ENCODE measurements at places on chromosomes 4 and X.

- DNase-seq: no peak
Measured at GRCh38 chrX:107521877-107522586, 72.6 kb downstream of the FRMPD3 start.

DNA sequence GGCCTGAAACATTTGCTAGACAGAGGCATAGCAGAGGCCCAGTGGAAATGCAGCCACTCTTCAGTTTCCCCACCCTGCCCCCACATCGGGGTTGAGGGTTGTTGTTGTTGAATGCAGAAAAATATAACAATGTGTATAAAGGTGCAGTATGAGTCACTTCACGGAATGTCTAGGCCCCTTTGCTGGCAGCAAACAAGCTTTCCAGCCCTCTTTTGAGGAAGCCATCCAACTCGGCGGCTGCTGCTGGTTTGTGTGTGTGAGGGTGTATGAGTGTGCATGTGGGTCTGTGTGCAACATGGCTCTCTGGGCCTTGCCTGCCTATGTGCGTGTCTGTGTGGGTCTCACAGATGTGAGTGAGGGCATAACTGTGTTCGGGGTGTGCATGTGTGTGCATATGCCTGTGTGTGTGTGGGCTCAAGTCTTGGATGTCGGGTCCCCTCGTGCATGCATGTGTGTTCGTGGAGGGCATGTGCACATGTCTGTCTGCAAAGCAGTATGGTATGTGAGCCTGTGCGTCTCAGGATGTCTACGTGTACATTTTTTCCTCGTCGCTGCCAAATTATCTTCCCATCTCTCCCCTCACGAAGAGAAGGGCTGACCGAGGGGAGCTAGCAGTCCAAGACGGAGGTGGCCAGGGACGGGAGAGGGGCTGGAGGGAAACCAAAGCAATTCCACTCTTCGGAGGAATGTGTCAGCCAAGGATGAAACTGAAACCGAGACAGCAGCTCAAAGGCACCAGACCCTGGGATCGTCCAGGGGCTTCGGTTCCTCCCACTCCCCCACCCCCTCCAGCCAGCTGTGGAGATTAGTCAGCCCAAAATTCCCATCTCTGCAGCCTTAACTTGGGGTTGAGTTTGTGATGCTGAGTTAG is 8.4 kb upstream of the ELF4 start:
- no peak for DNase-seq

DNA sequence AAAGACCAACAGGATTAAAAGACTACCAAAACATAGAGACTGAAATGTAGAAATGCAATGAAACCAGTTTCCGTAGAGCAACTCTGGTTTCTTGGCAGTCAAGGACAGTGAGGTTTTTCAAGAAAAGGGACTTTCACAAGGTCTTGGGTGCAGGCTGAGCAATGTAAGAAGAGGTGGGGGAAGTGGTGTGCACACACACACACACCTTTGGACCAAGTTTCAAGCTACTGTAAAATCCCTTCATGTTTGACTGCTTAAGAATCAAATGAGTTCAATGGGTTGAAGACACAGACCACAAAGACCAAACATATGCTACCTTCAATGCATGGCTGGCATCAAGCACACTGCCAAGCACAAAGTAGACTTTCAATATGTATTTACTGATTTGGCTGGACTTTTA is 17.8 kb upstream of the MCF2 start:
- no peak for DNase-seq

DNA sequence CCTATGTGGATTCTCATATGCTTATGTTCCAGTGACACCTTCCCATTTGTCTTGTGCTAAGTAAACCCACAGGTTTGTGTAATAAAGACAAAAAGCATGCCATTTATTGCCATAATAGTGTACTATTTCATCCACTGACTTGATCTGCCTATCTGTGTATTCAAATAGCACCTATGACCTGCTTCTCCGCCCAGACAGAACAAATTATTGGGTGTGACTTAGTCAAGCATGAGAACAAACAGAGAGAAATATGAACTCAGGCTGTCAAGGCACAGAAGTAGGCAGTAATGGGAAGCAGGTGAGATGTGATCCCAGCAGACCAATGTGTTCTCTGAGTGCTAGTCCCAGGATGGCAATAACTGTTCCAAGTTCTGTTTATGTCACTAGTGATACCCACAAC is 25.4 kb downstream of the ELOVL6 start:
- no peak for DNase-seq

DNA sequence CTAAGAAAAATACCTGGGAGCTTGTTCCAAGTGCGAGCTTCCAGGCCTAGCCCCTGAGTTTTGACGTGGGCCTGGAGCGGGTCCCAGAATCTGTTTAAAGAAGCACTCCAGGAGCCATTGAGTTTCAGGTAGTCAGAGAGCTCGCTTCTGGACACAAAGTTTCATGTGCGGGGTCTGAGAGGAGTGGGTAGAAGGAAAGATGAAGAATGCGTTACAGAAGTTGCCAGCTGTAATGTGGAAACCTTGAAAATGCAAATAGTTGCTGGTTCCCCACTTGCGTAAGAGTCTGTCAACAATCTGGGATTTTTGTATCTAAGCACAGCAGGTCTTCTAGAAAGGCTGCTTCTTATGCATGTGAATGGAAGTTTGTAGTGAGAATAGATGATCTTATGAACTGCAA is 77.5 kb upstream of the CLCN4 start:
- no peak for DNase-seq

DNA sequence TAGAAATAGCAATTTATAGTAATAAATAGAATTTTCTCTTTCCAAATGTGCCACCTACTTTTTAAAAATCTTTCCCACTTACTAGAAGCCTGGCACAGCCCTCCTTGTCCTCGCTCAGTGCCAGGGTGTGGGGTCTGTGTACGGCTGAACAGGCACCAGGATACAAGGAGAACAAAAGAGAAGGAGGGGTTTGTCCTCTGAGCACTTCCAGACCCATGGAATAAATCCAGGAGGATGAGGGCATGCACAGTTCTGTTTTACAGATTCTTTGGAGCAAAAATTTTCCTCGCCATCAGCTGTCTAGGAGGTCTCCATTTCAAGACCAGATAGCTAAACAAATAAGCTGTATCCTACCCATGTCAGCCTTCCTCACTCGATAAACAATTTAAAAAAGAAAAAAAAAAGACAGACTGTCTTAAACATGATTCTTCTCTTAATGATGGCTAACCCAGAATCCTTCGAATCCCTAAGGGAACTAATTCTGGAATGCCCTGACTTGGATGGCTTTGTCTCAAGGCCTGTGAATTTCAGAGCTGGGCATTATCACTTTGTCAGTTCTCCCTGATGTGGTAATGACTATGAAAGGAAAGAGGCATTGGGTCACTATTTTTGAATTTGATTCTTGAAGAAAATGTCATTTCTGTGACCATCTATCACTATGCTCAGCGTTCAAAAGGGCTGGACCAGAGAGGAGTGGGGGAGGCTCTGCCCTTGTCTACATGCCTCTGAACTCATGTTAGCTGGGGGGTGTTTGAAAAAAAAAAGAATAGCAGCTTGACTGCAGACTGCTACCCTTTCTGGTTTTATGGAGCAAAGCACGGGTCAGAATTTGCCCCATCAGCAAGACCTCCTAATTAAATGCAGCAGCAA is 151.0 kb downstream of the DCTD start:
- DNase-seq: no peak

GRCh38 chrX:4656419-4656818 is 943.0 kb upstream of the PRKX start:
- no peak for DNase-seq

DNA sequence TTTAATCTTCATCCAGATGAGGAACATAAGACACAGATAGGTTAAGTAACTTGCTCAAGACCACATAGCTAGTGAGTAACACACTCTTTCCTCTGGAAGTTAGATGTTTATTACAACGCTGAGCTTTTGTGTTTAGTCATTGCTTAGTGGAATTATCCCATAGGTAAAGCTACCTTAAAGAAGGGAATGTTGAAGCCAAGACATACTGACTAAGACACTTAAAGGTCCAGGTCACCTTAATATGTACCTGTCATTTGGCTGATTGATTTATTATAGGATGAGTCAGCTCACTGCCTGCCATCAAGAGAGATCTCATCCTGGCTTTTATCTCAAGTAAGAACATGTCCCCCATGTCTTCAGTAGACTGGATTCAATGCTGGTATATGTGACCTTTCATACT is 53.4 kb downstream of the KDR start:
- DNase-seq: no peak

DNA sequence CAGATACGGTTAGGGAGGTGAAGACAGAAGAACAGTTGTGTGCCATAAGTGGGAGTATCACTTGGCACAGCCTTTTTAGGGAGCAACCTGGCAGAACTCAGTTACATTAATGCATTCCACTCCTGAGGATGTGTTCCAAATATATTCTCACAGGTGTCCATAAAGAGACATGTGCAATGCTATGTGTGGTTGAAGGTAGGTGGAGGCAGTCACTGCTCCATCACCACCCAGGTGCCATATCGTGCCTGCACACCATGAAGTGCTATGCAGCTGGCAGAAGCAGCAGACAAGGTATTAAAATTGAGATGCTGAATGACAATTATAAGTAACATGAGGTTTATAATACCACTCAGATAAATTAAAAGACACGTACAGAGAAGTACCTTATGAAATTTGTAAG is 248.0 kb upstream of the SFRP2 start:
- DNase-seq: no peak

- no peak for DNase-seq
Measured at GRCh38 chrX:33188286-33188685, 23.1 kb downstream of the DMD start.

DNA sequence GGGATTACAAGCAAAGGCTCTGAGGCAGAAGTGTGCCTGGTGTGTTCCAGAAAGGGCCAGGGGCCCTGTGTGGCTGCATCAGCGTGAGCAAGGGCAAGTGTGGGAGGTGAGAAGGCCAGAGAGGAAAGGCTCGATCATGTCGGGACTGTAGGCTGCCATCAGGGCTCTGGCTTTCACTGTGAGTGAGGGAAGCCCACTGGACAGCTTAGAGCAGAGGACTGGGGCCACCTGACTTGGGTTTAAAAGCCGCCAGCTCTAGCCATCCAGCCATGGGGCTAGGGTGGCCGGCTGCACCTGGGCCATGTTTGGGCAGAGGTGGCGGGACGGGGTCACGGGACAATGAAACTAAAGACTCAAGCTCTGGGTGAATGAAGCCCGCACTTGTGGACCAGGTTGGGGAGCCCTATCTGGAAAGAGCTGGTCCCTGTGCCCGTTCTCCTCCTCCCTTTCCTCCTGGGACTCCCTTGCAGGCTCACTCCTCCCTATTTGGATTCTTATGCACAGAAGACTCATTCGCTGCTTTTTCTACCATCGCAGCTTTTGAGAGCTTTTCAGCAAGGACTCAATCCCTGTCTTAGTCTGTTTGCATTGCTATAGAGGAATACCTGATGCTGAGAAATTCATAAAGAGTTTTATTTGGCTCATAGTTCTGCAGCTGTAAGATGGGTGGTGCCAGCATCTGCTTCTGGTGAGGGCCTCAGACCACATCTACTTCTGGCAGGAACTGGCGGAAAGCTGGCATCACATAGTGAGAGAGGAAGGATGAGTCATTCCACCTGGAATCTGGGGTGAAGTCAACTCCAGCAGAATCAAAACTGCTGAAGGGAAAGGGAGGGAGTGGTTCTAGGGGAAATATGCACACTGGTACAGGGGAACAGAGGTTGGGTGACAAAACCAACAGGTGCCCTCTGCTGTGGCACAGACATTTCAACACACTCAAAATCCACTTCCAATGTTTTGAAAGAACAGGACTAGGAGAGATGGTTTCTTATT is 15.3 kb downstream of the CTAG1B start:
- DNase-seq: peak; percentile 68

GRCh38 chr4:187070158-187070557 is 346.5 kb upstream of the FAT1 start:
- DNase-seq: no peak

GRCh38 chr4:18319431-18319830 is 297.9 kb upstream of the LCORL start:
- no peak for DNase-seq

GRCh38 chr4:2066571-2067445 is 7.7 kb downstream of the NAT8L start:
- DNase-seq: no peak

DNA sequence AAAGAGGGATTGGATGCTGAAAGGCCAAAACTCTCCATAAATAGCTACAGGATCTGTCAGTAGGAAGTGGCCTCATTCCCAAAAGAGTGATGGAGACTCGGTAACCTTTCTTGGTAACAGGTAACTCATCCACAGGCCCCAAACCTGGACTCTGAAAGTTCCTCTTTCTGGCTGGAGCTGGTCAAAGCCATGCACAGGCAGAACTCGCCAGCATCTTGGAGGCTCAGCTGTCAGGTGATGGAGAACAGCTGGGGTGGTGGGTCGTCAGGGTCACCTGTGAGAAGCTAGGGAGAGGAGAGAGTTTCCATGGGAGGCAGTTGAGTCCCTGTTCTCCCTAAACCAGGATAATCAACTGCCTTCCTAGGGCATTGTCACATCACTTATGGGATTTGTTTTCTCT is 354.3 kb upstream of the GATB start:
- DNase-seq: no peak

GRCh38 chrX:148629434-148629833 is 129.0 kb downstream of the AFF2 start:
- DNase-seq: no peak

DNA sequence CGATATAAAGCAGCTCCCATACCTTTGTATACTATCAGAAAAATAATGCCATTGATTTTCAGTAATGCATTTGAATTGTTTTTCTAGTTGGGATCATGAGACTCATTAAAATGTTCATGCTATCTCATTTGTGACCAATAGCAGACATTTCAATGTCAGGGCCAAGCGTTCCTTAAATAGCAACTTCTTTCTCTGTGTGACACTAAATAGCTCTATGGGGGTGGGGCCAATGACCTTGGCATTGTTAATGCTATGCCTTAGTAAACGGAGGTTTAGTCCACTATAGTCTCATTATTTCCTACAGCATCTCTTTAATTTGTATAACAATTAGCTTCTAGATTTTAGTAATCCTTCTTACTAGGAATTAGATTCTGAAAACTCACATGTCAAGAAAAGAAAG is 48.6 kb upstream of the ARHGAP24 start:
- DNase-seq: no peak

GRCh38 chr4:100086766-100087431 is 103.4 kb downstream of the DDIT4L start:
- no peak for DNase-seq

GRCh38 chr4:145589916-145590702 is 29.1 kb upstream of the MMAA start:
- DNase-seq: no peak

DNA sequence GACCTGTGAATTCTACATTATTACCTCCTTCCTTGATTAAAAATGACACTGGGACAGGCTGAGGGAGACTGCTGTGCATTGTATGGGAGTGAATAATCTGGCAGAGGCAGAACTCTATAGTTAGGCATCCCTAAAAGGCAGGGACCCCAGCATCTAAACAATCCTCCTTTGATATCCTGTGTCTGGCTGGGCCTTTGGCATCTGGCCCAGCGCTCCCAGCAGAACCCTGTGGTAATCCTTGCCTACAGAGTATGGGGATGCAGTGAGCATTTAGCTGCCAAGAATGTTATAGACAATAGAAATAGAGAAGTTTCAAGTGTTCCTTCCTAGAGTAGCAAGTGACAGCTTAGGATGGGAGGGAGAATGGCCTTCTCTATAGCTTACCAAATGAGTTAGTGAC is 38.5 kb downstream of the ZCCHC12 start:
- DNase-seq: no peak

GRCh38 chr4:69523385-69524132 is 27.9 kb upstream of the UGT2B4 start:
- DNase-seq: no peak

- no peak for DNase-seq
Measured at GRCh38 chrX:104445591-104445990, 120.4 kb upstream of the IL1RAPL2 start.

- no peak for DNase-seq
Measured at GRCh38 chr4:111873801-111874200, 271.5 kb upstream of the FAM241A start.

GRCh38 chr4:184419976-184420375 is 54.4 kb downstream of the IRF2 start:
- no peak for DNase-seq
